Gastroesophageal sphincter (tissue), 4 donors: ENCODE measurements at places on chromosomes 2 and 18.

DNA sequence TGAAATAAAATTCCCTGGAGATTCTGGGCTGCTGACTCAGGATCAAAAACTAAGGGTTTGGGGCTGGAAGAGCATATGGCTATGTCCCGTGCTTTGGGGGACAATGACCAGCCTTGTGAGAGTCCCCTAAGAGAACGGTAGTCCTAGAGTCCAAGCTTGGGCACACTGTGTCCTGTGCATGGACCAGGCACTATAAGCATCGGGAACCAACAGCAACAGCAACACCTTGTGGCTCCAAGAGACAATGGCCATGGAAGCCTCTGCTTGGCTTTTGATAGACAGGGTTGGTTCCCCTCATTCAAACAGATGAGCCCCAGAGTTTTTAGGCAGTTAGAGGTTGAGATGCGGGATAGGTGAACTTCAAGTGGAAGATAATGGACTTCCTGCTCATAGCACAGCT is 294.4 kb upstream of the CHAC2 start:
- no peak overlapping the region for H3K27ac ChIP-seq
- H3K4me3 ChIP-seq = no peak overlapping the region
- ATAC-seq = no peak
- H3K36me3 ChIP-seq = no peaks in the 10 kb centered on the region
- no peaks in the 10 kb centered on the region for H3K4me1 ChIP-seq

DNA sequence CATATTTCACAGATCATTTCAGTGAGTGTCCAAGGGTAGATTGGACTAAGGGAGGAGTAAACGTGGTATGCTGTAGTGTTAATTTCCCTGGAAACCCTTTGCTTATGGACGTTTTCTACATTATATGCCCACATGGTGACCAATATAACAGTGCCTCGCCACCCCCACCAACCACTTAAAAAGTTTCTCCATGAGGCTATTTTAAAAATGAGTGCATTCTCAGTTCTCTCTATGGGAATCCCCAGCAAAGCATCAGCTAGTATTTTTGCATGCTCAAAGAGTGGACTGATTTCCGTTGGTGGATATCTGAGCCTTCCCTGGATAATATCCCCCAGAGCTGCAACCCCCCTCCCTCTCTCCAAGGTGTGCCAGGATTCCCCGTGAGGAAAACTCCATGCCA is 73.2 kb downstream of the TGFA start:
- no peaks in the 10 kb centered on the region for H3K36me3 ChIP-seq
- ATAC-seq = no peak
- H3K27ac ChIP-seq = no peak overlapping the region

GRCh38 chr2:144390424-144391020 is 129.4 kb downstream of the ZEB2 start:
- H3K36me3 ChIP-seq = peaks cover 22% of the 10 kb centered on the region
- peaks cover 2% of the 10 kb centered on the region for H3K4me1 ChIP-seq
- H3K4me3 ChIP-seq = no peak overlapping the region
- no peak for ATAC-seq
- no peak overlapping the region for H3K27ac ChIP-seq
- H3K27me3 ChIP-seq = no peaks in the 10 kb centered on the region

DNA sequence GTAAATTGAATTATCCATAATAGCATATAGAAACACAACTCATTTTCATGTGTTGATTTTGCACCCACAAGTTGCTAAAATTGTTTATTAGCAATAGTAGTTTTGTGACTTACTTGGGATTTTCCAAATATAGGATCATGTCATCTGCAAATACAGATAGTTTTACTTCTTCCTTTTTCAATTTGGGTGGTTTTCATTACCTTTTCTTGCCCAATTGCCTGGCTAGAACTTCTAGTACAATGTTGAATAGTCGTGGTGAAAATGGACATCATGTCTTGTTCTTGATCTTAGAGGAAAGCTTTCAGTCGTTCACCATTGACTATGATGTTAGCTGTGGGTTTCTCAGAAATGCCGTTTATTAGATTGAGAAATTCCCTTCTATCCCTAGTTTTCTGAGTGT is 60.2 kb upstream of the TCF7L1 start:
- no peaks in the 10 kb centered on the region for H3K36me3 ChIP-seq
- no peak for ATAC-seq
- no peak overlapping the region for H3K4me3 ChIP-seq

GRCh38 chr2:11773747-11774525 is 27.5 kb downstream of the LPIN1 start:
- no peaks in the 10 kb centered on the region for H3K4me1 ChIP-seq
- H3K4me3 ChIP-seq = no peak overlapping the region
- no peaks in the 10 kb centered on the region for H3K27me3 ChIP-seq
- ATAC-seq = no peak
- H3K27ac ChIP-seq = no peak overlapping the region
